ENCODE measurements at places on chromosomes 1 and 21. TPM values are rescaled to one million over a fixed set of nuclear protein-coding genes. Genes with fewer than 3 reads are reported as not detected.

The VWA1 gene
- total RNA-seq = 1.6 TPM

The ANGPTL3 gene
- not detected for total RNA-seq

The CELA3A gene
- total RNA-seq = not detected

The ATP6V1G3 gene
- total RNA-seq = not detected

The FCMR gene
- not detected for total RNA-seq

The ATP1A4 gene
- total RNA-seq = not detected
